ENCODE measurements at places on chromosomes 12 and 14.
A peak's percentile ranks its signal among the peaks of the same experiment; 100 is the strongest.

- no peak for DNase-seq
Measured at GRCh38 chr14:68577802-68578541, 214.9 kb downstream of the ZFP36L1 start.

GRCh38 chr12:76152181-76152807, 67.8 kb upstream of the NAP1L1 start:
- peak; percentile 12 for DNase-seq

- DNase-seq = no peak
Measured at GRCh38 chr14:55756078-55756477, 176.1 kb downstream of the KTN1 start.

GRCh38 chr12:131829791-131830334, 1.7 kb downstream of the MMP17 start:
- no peak for DNase-seq

GRCh38 chr12:45093051-45093450, 42.2 kb upstream of the DBX2 start:
- DNase-seq = no peak

GRCh38 chr12:23028158-23028802, 403.3 kb downstream of the ETNK1 start:
- DNase-seq = no peak

GRCh38 chr14:49306152-49306751, 279.9 kb downstream of the RPS29 start:
- DNase-seq = peak; percentile 54

GRCh38 chr14:106489112-106489881, 962.9 kb downstream of the TMEM121 start:
- DNase-seq = peak; percentile 69

DNA sequence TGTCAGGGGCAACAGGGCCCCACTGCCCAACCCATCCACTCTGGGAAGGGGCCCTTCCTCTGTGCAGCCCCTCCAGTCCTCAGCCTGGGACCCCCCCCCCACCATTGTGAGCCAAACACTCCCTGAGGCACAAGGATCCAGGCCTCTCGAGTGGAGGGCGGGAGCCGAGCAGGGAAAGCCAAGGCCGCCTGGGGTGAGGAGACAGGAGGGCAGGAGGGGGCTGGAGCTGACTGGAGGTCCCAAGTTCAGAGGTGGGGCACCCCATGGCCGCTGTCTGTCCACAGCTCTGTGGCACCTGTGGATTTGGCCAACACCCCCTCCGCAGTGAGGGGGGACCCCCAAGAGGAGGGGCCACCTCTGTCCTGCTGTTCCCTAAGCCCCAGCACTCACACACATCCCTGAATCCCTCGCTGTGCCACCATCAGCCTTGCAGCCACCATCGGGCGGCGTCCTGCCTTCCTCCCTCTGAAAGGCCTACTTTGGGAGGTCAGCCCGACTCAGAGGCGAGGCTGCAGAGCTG, 25.4 kb upstream of the C14orf180 start:
- no peak for DNase-seq

GRCh38 chr14:77098529-77099353, 683 bp downstream of the CIPC start:
- peak; percentile 8 for DNase-seq

DNA sequence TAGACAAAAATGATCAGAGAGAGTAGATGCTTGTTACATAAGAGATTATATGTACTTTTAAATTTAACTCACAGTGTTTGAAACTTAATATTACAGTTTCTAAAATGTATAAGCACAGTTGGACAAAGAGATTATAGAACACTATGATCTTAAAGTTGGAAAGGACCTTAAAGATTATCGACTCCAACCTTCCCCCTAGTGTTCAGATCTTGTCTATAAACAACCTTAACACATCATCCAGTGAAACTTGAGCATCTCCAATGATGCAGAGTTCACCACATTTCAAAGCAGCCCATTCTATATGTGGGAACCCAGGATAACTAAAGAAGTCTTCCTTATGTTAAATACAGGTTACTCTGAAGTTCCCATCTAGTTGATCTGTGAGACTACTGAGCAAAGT, 480.8 kb downstream of the RMST start:
- no peak for DNase-seq

DNA sequence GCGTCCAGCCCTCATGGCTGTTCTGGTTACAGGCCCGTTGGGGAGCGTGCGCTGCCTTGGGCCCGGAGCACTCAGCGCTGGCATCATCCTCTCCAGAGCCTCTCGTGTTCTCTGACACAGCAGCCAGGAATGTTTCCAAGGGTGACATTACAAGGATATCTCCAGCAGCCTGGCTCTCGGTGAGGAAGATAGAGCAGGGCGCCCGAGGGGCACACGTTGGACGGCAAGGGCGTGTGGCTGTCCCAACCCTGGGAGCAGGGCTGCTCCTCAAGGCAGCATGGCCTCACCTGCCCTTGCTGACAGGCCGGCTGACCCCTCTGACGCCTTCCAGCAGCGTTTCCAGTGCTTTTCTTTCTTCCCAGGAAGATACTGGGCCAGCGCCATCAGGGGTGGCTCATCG, 14.4 kb downstream of the LRCOL1 start:
- DNase-seq = no peak

DNA sequence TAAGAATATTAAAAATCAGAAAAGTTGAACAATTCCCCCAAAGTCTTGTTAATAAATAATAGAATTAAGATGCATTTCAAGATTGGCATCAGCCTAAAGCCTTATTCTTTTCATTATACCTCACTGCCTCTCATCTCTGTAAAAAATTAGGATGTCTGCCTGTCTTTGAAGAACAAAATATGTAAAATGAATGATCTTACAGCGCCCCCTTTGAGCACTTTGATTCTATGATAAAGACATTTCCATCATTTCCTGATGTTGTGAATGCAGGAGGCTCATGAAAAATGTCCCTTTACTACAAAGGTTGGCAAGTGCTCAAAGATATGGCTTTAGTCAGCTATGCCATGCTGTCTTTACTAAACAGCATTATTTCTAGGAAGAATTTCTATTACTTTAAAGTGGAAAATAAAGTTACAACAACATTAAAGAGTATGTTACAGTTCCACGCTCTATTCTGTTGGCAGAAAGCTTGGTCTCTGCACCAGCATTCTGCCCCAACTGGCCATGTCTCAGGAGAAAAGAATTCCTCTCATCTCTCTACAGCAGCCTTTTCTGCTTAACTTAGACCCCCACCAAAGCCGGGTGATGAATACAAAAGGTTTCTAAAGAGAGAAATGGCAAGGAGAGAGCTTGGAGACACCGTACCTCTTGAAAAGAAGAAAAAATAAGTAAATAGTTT, 95.1 kb downstream of the LLPH start:
- DNase-seq = no peak

DNA sequence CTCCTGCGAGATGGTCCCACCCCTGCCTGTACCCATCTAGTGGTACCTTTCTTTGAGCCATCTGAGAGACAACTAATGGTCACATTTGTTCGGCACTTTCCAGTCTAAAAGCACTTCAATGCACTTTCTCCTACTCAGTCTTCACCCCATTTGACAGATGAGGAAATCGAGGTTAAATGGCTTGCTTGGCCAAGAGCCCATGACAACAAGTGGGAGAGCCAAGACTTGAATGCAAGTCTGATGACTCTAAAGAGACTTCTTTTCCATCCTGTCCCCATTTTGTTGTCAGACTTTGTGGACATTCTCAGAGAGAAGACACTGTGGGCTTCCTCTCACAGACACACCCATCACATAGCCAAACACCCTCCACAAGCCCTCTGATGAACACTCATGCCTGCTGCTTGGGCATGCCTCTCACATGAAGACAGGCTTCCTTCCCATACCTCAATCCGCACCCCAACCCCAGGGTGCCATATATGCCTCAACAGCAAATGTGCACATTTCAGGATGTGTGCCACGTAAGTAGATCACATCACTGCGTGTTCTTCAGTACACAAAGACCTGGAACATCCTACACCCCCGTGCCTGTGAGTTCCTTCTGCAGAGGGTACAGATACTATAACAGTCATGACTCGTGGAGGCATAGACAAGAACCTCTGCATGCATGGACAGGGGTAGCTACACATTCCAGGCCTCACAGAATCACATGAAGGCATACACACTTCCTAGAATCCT, 805 bp downstream of the MYH7 start:
- no peak for DNase-seq

DNA sequence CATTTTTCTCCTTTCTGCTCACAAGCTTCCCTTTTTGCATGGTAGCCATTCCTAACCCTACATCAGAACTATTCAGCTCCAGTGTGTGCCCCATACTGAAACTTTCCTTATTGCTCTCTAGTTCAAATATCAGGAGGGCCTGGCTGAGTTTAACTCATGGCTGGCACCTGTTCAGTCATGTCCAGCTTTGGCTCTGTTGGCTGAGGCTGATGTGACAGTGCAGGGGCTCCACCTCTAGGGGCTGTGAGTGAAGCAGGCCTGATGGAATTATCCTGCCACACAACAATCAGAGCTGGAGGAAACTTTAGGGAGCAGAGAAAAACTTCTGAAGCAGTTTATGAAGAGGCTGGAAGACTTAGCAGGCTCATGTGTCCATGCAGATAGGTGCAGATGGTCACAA, 8.5 kb downstream of the COQ6 start:
- no peak for DNase-seq

DNA sequence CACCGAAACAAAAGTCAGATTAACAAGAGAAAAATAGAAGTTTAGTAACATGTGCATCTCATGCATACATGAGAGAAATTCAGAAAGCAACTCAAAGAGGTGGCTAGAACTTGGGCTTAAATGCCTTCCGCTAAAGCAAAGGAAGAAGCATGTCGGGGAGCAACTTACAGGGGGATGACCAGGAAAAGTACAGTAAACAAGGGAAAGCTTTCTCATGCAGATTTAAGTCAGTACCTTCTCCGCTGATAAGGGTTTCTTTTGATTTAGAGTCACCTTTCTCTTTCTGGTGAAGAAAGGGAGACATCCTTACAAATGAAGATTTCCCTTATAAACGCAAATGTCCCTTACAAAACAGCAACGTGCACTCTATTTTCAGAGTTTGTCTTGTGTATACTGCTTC, 6.0 kb upstream of the RNASE6 start:
- DNase-seq = no peak

- DNase-seq = no peak
Measured at GRCh38 chr14:74856366-74856765, 19.6 kb downstream of the PROX2 start.

DNA sequence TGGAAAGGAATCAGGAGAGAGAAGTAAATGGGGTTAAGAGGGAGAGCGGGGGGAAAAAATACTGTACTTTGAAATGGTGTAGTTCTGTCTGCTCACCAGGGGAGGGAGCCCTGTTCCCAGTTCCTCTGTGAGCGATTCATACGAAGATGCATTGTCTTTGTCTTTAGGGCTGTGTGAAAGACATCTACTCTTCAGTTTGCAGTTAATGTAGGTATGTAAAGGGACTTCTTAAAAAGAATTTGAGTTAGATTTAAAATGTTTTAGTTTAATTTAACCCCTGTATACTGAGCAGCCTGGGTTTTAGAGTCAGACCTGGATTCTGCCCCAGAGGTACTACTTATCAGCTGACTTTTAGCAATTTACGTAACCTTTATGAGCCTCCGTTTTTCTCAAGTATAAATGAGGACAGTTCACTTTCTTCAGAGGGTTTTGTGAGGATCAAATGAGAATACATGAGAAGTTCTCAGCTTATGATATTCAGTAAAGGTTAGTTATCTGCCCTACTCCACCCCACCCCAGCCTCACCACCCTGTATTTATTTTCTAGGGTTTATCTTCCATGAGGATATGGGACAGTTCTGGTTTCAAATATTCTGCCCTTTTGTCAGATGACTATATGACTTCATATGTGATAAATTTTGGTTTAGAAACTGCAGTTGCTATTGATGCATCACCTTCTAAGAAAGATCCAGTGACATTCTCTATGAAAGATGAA, 82.5 kb upstream of the EVL start:
- peak; percentile 66 for DNase-seq

GRCh38 chr14:50000380-50001150, 107.7 kb downstream of the ARF6 start:
- DNase-seq = peak; percentile 91

- DNase-seq = peak; percentile 21
Measured at GRCh38 chr14:32564596-32564995, 235.5 kb downstream of the AKAP6 start.

DNA sequence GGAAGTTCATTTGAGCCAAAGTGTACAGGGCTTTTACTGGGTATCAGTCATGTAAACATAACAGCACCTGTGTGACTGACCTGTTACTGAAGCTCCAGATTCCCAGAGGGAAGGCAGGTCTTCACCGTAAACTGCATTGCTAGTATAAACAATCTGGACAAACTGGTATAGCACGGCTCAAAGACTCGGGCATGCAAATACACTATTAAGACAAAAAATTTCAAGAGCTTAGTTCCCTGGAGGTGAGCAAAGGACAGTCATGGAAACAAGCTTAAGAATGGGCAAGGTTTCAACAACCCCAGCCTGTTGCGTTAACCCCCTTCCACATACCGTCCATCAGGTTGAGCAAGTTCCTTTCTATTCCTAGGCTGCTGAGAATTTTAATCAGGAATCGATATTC, 9.4 kb downstream of the PARP11 start:
- no peak for DNase-seq

- no peak for DNase-seq
Measured at GRCh38 chr12:62472472-62472871, 5.8 kb downstream of the MON2 start.

DNA sequence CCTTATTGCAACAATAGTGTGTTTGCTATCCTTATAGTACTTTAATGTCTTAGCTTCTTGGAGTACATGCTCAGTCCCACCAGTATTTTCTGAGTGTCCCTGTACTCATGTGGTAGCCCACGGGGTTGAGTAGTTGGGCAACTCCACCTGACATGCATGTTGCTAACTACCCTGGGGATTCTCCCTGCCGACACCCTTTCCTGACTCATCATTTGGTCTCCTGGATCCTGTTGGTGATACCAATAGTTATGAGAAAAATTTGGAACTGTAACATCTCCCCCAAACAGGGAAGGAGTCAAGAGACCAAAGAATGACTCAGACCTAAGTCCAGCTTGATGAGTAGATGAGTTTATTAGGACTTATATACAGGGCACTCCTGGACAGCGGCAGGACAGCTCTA, 101.6 kb downstream of the BRMS1L start:
- no peak for DNase-seq

DNA sequence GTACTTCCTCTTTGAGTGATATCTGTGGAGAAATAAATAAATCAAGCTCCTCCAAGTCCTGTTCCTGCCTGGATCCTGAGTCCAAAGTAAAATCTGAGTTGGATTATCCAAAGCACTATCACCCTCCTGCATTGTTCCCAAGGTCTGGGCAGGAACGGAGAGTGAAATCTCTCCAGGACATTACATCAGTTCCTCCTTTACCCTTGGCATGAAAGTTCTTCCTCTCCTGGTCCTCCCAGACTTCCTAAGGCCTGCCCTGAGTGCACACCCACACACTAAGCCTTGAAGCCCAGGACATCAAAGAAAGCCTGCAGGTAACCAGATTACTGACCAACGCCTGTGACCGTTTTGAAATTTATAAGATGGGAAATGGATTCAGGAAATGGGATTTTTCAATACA, 206.8 kb upstream of the BCL2L14 start:
- DNase-seq = no peak

GRCh38 chr14:106037380-106037779, 511.0 kb downstream of the TMEM121 start:
- no peak for DNase-seq

DNA sequence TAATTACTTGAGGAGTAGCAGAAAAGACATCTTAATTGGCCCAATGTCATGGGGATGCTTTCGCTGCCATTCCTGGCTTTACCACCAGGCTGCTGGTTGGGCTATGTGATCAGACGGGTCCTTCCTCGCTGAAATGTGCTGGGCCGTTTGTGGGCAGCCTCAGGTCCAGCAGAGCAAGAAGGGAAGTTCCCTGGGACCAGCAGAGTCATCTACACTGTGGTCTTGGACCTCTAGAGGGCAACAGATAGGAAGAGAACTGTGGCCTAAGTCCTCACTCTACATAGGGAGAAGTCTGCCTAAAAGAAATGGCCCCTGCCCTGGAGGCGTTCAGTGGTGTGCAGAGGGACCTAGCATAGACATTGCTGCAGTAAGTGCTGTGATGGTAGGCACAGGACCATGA, 10.9 kb downstream of the EVL start:
- peak; percentile 70 for DNase-seq
